Lung (tissue), 17 donors: ENCODE measurements at places on chromosomes 2 and 18.
A peak's percentile ranks its signal among the peaks of the same experiment; 100 is the strongest.

DNA sequence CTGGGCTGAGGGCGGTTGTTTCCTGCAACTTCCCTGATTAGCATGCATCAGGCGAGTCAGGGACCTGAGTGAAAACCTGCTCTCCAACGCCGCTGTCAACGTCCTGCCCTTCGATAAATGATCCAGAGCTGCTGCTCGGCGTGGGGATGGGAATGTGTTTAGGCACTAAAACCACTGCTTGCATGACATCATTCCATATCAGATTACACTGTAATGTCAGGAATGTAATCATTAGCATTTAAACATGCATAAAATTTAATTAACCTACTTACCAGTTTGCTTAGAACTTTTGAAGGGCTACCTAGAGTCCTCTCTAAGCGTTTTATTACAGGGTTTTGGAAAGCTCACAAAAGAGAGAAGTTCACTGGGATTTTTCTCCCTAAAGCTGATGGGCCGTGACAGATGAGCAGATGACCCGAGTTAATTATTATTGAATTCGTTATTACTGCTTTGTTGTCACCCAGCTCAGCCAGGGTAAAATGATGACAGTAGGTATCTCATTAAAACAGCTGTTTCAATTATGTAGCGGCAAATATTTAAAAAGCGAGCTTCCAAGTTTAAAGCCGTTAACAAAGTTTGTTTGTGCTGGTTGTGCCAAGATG lies 685.6 kb upstream of the SALL3 start:
- DNase-seq = peak; percentile 84

- no peak for DNase-seq
Measured at GRCh38 chr18:48033790-48034650, 103.6 kb upstream of the SMAD2 start.

- DNase-seq = no peak
Measured at GRCh38 chr2:30110773-30111172, 36.0 kb upstream of the YPEL5 start.

DNA sequence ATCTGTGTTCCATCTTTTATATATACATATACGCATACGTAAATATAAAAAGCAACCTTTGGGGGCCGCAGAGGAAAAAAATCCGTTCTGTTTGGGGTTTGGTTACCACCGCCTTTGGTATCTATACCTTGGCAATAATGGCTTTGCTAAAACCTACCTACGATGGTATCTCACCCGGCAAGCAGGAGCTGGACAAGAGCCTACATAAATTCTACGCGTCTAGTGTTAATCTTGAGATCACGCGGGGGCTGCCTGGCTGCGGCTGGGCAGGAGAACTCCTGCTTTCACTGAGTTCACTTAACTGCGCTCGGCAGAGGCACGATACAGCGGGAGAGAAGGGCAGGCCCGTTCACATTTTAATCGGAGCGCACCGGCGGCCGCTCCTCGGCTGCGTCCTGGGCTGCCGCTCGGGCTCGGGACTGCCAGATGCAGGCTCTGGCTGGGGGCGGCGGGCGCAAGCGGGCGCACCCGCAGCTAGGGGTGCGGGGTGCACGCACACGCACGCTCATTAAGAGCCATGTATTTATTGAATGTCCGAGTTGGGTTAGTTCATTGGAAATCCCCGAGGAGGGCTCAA lies 1.7 kb upstream of the POU3F3 start:
- no peak for DNase-seq

DNA sequence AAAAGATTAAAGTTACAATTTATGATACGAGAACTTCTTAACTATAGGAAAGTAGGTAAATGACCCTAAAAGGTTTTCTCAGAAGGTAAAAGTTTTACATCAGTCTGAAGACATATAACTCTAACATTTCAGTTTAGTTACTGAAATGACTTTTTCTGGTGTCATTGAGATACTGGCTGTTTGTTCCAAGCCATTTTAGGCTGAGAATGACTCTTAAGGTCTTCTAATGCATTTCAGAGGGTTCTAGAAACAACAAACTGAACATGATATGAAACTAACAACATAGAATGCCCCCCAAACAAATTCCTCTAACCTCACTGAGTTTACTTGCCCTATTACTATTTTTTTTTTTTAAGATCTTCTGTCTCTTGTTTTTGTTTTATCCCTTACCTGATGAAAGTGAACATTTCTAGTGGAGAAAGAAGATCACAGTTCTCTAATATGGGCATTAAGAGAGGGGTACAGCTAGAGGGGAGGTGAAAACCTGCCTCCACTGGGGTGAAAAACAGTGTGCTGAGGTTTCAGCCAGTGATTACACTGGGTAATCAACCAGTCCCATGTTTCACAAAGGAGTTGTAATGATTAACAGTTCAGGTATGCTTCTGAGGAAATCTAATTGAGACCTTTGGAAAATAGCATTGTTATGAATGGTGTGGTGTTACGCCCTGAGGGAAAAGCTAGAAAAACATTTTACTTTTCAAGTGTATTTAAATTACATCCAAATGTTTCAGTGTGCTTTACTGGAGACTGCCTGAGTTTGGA lies 11.2 kb downstream of the NABP1 start:
- DNase-seq = peak; percentile 51

- no peak for DNase-seq
Measured at GRCh38 chr2:208097313-208097712, 27.0 kb downstream of the CRYGD start.
